Forelimb muscle (tissue), 1 donor: ENCODE measurements at places on chromosomes 4 and X.

GRCh38 chr4:8236106-8236919, 33.2 kb upstream of the HTRA3 start:
- no peak for DNase-seq

DNA sequence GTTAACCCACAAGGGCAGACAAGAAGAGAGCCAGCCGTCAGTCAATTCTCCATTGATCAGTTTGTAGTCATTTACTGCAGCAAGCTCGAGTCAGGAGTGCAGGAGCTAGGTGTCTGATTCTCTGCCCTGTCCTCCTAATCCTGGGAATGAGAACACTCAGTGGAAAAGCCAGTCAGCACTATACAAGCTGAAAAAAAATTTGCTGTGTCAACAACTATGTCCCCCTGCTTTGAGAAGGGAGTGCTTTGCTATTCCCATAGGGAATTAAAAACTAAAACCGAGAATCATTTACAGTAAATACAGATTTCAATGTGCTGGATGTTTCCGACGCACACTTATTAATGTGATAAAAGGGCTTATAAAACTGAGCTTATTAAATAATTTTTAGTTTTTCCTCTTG, 84.2 kb downstream of the GRIA2 start:
- DNase-seq, result no peak

GRCh38 chr4:21512353-21512752, 436.2 kb downstream of the KCNIP4 start:
- DNase-seq, result peak; percentile 5

DNA sequence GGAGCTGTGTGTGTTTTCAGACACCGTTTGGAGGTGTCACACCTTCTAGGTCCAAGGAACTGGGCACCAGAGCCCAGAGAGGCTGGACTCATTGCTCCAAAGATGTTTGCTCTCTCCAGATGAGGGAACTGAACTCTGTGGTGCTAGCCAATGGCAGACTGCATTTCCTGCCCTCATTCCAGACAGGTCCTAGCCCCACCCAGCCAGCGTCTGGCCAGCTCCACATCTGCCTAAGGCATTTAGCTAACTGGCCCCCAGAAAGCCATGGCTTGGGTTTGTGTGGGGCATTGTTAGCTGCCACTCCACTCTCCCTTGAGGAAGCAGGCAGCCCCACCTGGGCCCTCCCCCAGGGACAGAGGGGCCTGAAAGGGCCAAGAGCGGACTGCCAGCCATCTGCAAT, 11.4 kb downstream of the FGD1 start:
- DNase-seq, result no peak

- no peak for DNase-seq
These were observed 19.6 kb downstream of the TMEM187 start for GRCh38 chrX:153992180-153992579.

DNA sequence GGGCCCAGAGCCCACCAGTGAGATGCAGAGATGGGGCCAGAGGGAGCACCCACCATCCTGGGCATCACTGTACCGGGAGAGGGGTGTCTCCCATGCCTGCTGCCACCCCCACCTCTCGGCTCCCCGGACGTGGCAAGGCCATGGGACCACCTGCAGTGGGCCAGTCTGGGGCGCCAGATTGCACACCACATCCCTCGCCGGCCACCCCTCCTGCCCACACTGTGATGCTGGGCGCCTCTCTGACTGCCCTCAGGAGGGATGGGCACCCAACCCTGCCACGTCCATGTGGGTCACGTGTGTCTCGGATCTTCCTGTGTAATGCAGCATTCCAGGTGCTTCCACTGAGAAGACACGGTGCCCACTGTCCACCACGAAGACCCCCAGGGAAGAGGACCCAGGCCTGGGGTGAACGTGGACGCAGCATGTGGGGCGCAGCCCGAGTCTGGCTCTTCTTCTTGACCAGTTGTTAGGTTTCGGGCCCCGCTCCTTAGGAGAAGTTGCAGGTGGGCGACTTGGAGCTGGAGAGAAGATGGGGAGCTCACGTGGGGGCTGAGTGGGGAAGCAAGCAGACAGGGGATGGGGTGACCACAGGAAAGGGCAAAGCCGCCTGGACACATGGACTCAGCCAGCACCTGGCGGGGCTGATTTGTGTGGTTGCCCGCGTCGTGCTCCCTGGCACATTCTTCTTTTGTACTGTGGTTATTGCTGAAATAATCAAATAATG, 47.7 kb downstream of the ZFYVE28 start:
- no peak for DNase-seq

DNA sequence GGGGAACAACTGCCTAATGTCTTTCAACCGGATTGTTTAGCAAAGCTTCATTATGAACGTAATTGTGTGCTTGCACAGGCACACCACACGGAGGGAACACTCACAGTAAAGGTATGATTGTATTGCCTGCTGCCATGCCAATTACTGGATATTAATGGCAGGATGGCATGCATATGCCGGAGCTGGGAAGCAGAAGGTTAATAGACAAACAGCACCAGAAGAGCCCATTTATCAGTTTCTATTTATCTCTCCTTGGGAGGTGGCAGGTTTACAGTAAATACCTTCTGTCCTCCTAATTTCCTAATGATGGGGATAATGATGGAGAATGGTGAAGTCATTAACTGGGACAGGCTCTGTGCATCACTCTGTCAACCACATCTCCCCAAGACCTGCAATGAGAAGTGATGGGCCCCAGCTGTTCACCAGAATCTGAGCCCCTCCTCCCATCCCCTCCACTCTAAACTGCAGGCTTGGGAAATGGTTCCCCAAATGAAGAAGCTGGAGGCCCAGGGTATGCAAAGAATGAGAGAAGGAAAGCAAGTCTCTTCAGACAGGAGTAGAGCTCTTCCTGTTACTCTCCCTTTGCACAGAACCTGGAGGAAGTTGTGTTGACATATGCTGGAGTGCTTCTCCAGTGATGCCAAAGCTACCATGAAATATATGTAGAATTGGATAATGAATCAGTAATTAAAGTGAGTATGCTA, 160.8 kb downstream of the NAA11 start:
- no peak for DNase-seq

- DNase-seq, result no peak
These were observed 478.4 kb upstream of the FAM241A start for GRCh38 chr4:111666826-111667360.

DNA sequence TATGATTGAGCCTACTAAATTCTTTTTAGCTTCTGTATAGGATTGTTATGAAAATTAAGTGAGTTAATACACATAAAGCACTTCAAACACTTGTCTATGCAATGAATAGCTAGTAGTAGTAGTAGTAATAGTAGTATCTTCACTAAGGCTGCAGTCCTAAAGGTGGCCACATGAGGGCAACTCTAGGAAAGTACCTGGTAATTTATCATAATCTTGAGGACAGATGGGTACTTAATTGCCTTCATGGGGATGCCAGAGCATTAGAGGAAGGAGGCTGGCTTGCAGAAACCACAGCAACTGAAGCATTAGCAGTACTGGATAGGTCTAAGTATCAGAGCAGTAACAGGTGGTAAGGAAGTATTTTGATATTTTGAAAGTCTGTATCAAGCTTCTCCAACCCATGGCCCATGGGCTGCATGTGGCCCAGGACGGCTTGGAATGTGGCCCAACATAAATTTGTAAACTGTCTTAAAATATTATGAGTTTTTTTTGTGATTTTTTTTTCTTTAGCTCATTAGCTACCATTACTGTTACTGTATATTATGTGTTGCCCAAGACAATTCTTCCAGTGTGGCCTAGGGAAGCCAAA, 17.3 kb downstream of the NIPAL1 start:
- DNase-seq, result no peak

DNA sequence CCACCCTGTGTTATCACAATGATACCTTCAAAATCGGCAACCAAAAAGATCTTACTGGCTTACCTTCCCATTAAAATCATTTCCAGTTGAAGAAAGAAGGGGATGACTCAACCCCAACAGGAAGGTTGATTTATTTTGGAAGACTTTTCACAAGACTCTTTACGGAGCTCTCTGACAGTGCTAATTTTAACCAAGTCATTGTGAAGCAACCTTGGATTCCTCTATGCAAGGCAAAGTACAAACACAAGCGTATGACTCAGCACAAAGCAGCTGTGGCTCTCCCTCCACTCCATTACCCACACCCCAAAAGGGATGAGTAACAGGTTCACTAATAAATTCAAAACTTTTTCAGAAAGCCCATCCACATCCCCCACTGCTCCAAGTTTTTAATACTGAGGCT, 213.8 kb upstream of the FGF13 start:
- DNase-seq, result no peak

DNA sequence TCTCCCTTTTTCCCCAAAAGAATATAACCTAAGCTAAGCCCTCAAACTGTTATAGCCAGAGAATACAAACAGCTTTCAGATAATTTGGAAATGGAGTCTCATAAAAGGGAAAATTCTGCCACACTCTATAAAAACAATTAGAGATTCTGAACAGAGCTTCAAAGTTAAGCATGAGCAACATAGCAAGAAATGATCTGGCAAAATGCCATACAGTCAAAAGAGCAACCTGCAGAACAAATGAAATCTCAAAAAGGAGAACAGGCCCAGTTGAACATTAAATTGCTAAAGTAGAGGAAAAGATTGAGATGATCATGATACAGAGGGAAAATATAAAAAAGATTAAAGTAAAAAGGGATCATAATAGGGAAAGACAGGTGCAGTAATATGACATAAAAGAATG, 250.5 kb downstream of the TLL1 start:
- DNase-seq, result no peak

- no peak for DNase-seq
These were observed 78.2 kb downstream of the IL21 start for GRCh38 chr4:122542411-122543236.

DNA sequence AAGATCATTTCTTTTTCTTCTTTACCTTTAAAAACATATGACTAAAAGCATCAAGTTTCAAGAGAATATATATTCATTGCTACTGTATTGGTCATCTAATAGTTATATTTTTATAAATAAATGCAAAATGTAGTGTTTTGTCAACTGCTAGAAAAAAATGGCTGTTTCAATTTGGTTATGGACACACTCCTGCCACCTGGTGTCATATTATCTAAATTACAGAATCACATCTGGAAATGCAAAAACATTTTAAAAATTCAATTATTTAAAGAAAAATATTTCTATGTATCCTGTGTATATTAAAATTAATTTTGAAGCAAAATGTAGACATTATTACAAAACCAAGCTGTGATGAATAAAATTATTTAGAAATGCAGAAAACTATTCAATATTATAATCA, 329.4 kb upstream of the PCDH18 start:
- DNase-seq, result no peak

DNA sequence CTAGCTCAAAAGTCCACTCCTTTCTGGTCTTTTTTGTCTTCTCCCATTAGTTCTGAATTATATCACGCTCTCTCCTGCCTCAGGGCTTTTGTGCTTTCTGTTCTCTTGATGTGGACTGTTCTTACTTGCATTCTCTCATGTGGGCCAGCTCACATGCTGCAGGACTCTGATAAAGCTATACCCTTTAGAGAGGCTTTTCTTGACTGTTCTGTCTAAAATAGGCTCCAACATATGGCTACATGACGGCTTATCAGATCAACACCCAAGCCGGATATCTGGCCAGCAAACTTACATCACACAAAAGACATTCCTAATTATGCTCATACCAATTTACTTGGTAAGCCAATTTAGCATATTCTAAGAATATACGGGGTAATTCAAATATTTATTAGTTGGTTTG, 1494.5 kb downstream of the TECRL start:
- DNase-seq, result no peak
